ENCODE measurements at places on chromosomes 4 and X.

- DNase-seq = no peak
These were observed 671 bp upstream of the FHIP1A start for GRCh38 chr4:151408380-151408629.

DNA sequence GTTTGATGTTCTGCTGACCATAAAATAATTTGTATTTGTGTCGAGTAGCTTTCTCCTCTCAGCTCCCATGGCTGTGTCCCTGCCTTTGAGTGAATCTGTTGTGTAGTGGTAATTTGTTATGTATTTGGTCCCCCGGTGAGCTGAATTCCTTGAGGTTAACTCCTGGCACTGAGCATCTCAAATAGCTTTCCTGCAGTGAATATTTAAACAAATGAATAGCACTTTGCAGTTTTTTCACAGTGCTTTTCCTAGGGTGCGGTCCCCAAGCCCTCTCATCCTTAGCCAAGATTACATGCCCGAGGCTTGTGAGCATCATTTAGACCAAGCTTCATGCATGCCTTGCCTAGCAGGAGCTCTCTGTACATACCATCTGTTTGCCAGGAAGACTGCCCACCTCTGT lies 74.2 kb downstream of the CLDN34 start:
- DNase-seq = no peak

- DNase-seq = no peak
These were observed 5.4 kb upstream of the GTPBP6 start for GRCh38 chrX:323721-324628.

GRCh38 chrX:9037296-9037695 lies 3.4 kb upstream of the FAM9B start:
- no peak for DNase-seq

DNA sequence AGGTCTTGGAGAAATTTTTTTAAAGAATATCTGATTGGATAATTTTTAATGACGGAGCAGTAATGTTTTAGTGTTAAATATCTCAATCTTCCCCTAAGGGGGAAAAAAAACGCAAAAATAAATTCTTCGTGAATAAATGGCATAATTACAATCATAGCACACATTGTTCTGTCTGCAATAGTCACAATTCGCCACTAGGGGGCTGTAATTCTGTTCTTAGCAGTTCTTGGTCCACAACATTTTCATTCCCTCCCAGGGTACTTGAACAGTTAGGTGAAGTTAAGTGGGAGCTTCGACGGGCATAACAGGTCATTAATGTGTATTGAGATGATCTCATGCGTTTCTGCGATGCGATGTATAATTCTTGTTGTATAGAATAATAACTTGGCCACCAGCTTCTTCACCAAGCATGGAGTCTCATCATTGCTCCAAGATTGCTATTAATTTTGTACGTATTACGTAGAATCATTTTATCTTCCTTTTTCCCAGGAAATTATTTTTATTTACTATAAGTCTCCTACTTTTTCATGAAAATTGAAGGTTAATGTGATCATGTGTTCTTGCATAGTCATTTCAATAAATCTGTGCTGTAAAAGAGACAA lies 27.2 kb downstream of the HTR2C start:
- no peak for DNase-seq

GRCh38 chr4:64594723-64595122 lies 185.5 kb upstream of the TECRL start:
- no peak for DNase-seq

- no peak for DNase-seq
These were observed 33.6 kb upstream of the PDGFC start for GRCh38 chr4:157005193-157005592.

- DNase-seq = no peak
These were observed 314.7 kb upstream of the PRKX start for GRCh38 chrX:4028151-4028550.

GRCh38 chr4:123568936-123569335 lies 172.3 kb downstream of the SPRY1 start:
- no peak for DNase-seq

GRCh38 chr4:40682290-40683101 lies 52.8 kb upstream of the RBM47 start:
- DNase-seq = no peak

GRCh38 chr4:7673121-7673520 lies 238.4 kb upstream of the PSAPL1 start:
- DNase-seq = no peak

DNA sequence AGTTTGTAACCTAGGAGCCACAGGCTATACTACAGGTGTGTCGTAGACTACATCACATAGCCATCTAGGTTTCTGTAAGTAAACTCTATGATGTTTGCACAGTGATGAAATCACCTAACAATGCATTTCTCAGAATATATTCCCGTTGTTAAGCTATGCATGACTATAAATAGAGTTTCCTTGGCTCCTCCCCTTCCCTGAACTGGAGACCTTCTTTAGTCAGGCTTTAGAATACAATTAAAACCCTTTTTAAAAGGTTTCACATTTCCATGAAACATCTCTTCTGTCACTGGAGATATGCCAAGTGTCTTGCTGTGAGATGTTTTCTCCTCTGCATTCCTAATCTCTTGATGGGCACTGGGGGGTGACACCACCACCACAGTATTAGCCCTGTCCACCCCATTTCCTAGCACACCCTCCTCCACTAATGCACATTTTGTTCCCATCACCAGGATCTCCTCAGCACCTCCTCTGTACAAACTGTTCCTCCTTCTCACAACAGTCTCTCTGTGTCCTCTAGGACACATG lies 334.6 kb upstream of the CPEB2 start:
- DNase-seq = no peak

GRCh38 chrX:131084145-131084544 lies 26.0 kb downstream of the ARHGAP36 start:
- DNase-seq = no peak

GRCh38 chr4:79241846-79242245 lies 84.0 kb downstream of the NAA11 start:
- no peak for DNase-seq

Data from stimulated activated CD8-positive, alpha-beta memory T cell treated with anti-CD3 and anti-CD28 coated beads, Interleukin-4, amount 100 ng/mL, for 1 hour (primary cell).